Liver (tissue), 10 donors: ENCODE measurements at places on chromosomes 7 and 10. TPM values are rescaled to one million over a fixed set of nuclear protein-coding genes. Genes with fewer than 3 reads are reported as not detected.

Gene HGF
- total RNA-seq = 29.8 TPM

Gene C10orf67
- not detected for total RNA-seq

Gene ADIRF
- total RNA-seq = 17.1 TPM

Gene RPEL1
- not detected for total RNA-seq

Gene BLNK
- 3.3 TPM for total RNA-seq

Gene FOXI2
- not detected for total RNA-seq

Gene GNAI1
- total RNA-seq = 19.2 TPM

Gene ENTPD1
- 6.4 TPM for total RNA-seq

Gene LRMDA
- 12.2 TPM for total RNA-seq

Gene WNT2
- 1.3 TPM for total RNA-seq

DNA sequence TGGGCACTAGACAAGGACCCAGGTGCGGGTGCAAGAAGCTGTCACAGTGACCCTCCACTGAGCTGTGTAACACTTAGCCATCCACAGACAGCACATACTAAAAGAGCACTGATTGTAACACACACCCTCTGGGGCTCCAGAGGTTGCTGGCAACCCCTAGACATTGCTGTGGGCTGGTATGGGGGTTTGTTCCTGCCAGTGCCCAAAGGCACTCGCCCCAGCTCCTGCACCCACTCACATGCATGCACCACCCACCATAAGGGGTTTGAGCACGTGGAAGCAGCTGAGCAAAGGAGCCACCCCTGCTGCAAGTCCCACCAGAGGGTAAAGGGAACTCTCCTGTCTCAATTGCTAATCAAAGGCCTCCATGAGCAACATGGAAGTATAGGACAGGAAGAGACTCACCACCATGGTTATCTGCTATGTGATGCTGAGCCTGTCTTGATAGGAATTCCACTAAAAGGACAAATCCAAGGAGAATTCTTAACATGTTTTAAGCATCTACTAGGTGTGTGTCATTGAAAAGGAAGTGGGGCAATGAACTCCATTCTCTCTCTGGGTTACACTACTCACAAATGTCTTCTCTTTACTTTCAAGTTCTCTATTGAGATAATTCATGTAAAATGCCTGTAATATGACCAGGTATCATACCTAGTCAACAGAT, 103.1 kb downstream of the GFRA1 start:
- no peaks in the 10 kb centered on the region for H3K27me3 ChIP-seq
- no peak overlapping the region for H3K4me3 ChIP-seq
- no peaks in the 10 kb centered on the region for H3K4me1 ChIP-seq
- no peak for DNase-seq
- H3K27ac ChIP-seq = no peak overlapping the region
- H3K36me3 ChIP-seq = no peaks in the 10 kb centered on the region

DNA sequence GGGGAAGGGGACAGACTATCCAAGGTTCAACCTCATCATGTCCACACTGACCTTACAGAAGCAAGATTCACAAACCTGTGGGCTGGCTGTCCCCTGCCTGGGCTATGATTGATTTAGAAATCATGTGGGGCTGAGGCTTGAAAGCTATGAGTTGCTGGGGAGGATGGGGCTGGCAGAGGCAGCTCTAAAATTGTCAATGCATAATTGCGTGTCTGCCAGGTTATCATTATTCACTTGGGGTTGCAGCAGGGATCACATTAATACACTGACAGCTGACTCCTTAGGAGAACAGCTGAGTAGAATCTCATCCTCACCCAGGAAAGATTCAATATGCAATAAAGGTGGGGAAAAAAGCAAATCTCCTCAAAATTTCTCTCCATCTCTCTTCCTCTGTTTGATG, 866.3 kb downstream of the CCSER2 start:
- H3K4me3 ChIP-seq = no peak overlapping the region
- H3K4me1 ChIP-seq = peaks cover 4% of the 10 kb centered on the region
- no peak for DNase-seq
- H3K27ac ChIP-seq = no peak overlapping the region

GRCh38 chr7:44145969-44146911, 5.1 kb upstream of the MYL7 start:
- DNase-seq = peak; percentile 69
- peaks cover 3% of the 10 kb centered on the region for H3K4me1 ChIP-seq
- H3K36me3 ChIP-seq = peaks cover 22% of the 10 kb centered on the region
- no peaks in the 10 kb centered on the region for H3K27me3 ChIP-seq
- no peak overlapping the region for H3K27ac ChIP-seq

DNA sequence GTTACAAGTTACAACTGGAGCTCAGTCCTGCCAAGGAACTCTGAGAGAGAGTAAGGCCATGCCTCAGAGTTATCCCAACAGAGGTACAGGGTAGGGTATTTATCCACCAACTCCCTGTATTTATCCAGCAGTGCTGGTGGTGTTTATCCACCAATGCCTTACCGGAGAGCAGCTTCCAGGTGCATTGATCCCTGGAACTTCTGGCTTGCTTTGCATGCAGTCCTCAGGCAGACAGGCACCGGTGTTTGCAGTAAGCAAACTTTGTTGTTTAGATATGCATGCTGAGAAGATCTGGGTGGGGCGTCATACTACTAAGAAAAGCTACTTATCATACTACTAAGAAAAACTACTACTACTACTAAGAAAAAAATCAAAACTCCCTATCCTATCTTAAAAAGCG, 92.4 kb downstream of the CYP26A1 start:
- H3K36me3 ChIP-seq = no peaks in the 10 kb centered on the region
- DNase-seq = no peak
- peaks cover 18% of the 10 kb centered on the region for H3K4me1 ChIP-seq

DNA sequence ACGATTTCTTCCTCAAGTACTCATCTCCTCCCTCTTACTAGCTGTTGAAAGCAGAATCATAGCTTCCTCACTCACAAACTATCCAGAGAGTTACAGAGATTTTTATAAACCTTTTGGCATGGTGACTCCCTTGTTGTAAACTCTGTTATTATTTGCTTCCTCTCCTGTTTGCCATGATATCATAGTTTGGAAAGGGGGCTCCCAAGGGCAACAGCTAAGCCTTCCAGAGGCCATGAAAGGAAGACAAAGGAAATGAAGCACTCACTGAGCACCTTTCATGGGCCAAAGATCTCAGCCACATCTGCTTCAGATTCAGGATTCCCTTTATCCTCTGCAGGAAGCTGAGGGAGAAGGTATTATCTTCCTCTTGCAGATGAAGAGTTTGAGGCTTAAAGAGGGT, 484.6 kb downstream of the PLXNA4 start:
- no peak overlapping the region for H3K27ac ChIP-seq
- H3K4me3 ChIP-seq = no peak overlapping the region
- no peaks in the 10 kb centered on the region for H3K36me3 ChIP-seq
- H3K27me3 ChIP-seq = no peaks in the 10 kb centered on the region
- no peak for DNase-seq

GRCh38 chr7:89809291-89809690, 345.0 kb upstream of the STEAP1 start:
- H3K36me3 ChIP-seq = no peaks in the 10 kb centered on the region
- no peaks in the 10 kb centered on the region for H3K4me1 ChIP-seq
- no peaks in the 10 kb centered on the region for H3K27me3 ChIP-seq
- DNase-seq = no peak
- no peak overlapping the region for H3K27ac ChIP-seq

- no peaks in the 10 kb centered on the region for H3K27me3 ChIP-seq
- H3K27ac ChIP-seq = no peak overlapping the region
- no peaks in the 10 kb centered on the region for H3K36me3 ChIP-seq
- H3K4me3 ChIP-seq = no peak overlapping the region
These were observed 265.5 kb upstream of the FZD8 start for GRCh38 chr10:35907548-35907947.

DNA sequence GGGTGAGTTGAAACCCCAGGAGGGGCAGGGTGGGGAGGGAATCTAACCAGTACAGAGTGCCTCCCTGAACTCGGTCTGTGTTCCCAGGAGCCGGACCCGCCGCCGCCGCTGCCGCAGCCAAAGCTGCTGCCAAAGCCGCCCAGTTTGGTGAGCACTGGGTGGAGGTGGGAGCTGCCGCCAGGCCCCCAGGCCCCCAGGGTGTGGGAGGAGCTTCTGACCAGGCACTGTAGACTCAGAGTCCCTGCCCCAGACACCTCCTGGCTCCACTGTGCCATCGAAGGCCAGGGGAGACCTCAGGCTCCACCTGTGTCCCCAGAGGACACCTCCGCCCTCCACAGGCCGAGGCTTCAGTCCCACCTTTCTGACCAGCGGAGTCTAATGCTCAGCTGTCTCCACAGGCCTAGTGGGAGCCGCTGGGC, 20.4 kb upstream of the LIMK1 start:
- no peak for DNase-seq
- H3K27me3 ChIP-seq = no peaks in the 10 kb centered on the region
- peaks cover 11% of the 10 kb centered on the region for H3K4me1 ChIP-seq
- no peak overlapping the region for H3K4me3 ChIP-seq
- no peaks in the 10 kb centered on the region for H3K36me3 ChIP-seq
- H3K27ac ChIP-seq = no peak overlapping the region

DNA sequence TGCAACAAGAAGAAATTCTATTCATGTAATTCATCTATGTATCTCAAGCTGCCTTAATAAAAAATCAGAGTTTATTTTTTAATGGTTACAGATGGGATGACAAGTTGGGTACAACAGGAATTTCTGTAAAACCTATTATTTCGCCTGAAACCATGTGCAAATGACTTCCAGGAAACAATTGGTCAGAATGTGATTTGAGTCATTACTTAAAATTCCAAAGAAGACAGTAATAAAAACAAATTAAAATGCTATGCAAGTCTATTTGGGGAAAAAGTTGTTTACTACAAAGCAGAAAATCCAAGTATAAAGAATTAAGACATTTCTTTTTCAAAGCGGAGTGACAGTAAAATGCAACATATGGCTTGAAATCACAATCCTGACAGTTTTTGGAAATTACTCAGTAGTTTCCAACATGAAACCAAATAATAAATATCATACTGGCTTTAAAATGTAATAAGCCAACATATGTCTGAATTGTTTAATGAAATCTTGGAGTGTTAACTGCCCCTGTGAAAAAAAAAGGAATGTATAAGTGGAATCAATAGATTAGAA, 41.5 kb upstream of the SEMA3C start:
- H3K4me3 ChIP-seq = no peak overlapping the region
- no peak for DNase-seq
- H3K27me3 ChIP-seq = no peaks in the 10 kb centered on the region
- no peaks in the 10 kb centered on the region for H3K4me1 ChIP-seq

DNA sequence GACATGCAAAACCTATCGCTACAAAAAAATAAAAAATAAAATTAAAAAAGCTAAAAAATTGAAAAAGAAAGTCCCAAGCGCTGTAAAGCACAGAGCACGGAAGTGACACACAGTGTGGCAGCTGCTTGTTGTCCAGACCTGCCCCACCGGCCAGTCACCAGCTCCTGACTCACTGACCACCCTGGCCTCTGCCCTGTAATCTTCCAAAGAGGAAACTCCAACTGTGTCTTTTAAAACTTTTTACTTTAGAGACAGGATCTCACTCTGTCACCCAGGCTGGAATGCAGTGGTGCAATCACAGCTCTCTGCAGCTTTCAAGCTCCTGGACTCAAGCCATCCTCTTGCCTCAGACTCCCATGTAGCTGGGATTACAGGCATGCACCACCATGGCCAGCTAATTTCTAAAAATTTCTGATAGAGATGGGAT, 23.6 kb downstream of the GNA12 start:
- no peaks in the 10 kb centered on the region for H3K36me3 ChIP-seq
- peak overlapping the region; percentile 61 for H3K27ac ChIP-seq
- peaks cover 14% of the 10 kb centered on the region for H3K4me1 ChIP-seq
- no peaks in the 10 kb centered on the region for H3K27me3 ChIP-seq
- DNase-seq = no peak

GRCh38 chr10:8975535-8975934, 921.0 kb downstream of the GATA3 start:
- DNase-seq = no peak
- H3K36me3 ChIP-seq = no peaks in the 10 kb centered on the region

DNA sequence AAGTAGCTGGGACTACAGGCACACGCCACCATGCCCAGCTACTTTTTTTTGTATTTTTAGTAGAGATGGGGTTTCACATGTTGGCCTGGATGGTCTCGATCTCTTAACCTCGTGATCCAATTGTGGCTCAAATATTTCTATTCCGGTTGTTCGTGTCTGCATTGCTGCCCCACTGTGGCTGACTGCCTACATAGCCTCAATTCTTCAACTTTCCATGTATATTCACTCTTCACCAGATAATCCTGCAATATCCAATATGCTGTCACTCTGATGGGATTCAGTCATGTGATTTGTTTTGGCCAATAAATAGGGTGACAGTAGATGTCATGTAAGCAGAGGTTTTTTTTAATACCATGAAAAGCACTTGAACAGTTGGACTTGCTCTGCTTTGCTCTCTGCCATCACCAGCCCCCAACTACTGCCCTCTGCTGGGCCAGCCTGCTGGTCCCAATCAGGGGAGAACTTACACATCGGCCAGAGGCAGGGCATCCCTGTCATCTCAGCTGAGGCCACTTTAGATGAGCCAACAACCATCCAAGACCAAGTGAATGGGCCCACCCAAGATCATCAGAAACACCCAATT, 56.7 kb downstream of the NSUN6 start:
- H3K4me1 ChIP-seq = no peaks in the 10 kb centered on the region
- H3K36me3 ChIP-seq = peaks cover 18% of the 10 kb centered on the region
- H3K4me3 ChIP-seq = no peak overlapping the region
- H3K27me3 ChIP-seq = no peaks in the 10 kb centered on the region

- H3K4me1 ChIP-seq = no peaks in the 10 kb centered on the region
- no peak overlapping the region for H3K27ac ChIP-seq
- peak; percentile 61 for DNase-seq
These were observed 82.2 kb downstream of the PIK3CG start for GRCh38 chr7:106947244-106947728.

DNA sequence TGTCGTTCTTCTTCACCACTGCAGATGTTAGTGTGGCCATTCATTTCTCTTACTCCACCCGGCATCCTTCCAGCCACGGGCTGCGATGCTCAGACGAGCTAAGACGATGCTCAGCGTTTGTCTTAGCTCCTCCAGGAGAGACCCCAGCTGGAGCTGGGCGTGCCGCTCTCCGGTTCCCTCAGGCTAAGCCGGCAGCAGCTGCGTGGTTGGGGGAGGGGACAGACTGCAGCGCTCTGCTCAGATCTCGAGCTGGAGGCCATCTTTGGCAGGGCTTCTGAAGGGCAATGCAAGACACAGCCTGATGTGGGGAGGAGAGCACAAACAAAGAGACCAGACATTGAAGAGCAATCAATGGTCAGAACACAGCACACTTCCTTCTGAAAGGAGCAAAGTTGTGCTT, 4.8 kb downstream of the INA start:
- peaks cover 4% of the 10 kb centered on the region for H3K27me3 ChIP-seq
- H3K4me1 ChIP-seq = peaks cover 9% of the 10 kb centered on the region
- no peak for DNase-seq
- no peak overlapping the region for H3K4me3 ChIP-seq

- no peaks in the 10 kb centered on the region for H3K36me3 ChIP-seq
- H3K27ac ChIP-seq = no peak overlapping the region
- no peak overlapping the region for H3K4me3 ChIP-seq
- DNase-seq = no peak
- H3K27me3 ChIP-seq = no peaks in the 10 kb centered on the region
These were observed 32.2 kb downstream of the MRPS33 start for GRCh38 chr7:140982508-140982907.

- no peaks in the 10 kb centered on the region for H3K36me3 ChIP-seq
- DNase-seq = no peak
- H3K27ac ChIP-seq = no peak overlapping the region
- H3K4me1 ChIP-seq = no peaks in the 10 kb centered on the region
These were observed 42.7 kb downstream of the INPP5F start for GRCh38 chr10:119768455-119769094.

GRCh38 chr10:101091546-101092290, 29.9 kb downstream of the KAZALD1 start:
- no peak overlapping the region for H3K4me3 ChIP-seq
- peaks cover 8% of the 10 kb centered on the region for H3K27me3 ChIP-seq
- no peaks in the 10 kb centered on the region for H3K4me1 ChIP-seq
- no peaks in the 10 kb centered on the region for H3K36me3 ChIP-seq
- DNase-seq = no peak
- H3K27ac ChIP-seq = no peak overlapping the region
